ENCODE measurements at places on chromosomes 1 and 21.
A peak's percentile ranks its signal among the peaks of the same experiment; 100 is the strongest.

DNA sequence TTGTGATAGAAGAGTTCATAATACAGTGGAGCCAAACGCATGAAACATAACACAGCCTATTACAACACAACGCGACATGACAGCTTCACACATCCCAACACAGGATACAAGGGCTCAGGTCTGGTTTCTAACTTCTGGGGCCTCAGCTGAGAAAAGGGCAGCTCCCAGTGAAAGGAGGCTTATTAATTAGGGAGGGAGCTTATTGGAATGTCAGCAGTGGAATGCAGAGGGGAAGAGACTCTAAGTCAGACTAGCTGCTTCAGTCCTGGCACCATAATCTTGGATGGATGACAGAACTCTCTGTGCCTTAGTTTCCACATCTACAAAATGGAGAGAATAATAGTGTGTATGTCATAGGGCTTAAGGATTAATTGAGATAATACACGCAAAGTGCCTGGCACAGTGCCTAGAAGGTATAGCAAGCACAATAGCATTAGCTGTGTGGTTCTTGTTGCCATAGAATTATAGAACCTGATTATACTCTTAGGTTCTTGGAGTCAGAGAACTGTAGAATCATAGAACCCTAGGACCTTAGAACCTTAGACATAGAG is 22.7 kb upstream of the SLC2A1 start:
- no peak for DNase-seq

DNA sequence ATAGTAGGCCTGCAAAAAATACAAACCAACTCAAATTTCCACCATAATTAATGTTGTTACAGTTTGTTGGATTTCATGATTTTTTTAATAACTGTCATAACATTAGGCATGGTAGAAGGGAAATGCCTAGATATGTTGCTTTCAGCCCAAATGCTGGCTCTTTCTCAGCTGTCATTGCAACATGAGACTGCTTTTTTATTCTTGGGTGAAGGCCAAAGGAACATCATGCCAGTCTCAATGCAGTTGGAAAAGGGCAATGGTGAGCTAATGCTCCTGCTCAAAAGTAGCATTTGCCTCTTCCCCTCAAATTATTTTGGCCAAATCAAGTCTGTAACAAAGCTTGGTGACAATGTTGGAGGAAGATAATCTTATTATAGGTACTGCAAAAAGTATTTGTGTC is 877.7 kb upstream of the PRMT6 start:
- DNase-seq, result no peak

DNA sequence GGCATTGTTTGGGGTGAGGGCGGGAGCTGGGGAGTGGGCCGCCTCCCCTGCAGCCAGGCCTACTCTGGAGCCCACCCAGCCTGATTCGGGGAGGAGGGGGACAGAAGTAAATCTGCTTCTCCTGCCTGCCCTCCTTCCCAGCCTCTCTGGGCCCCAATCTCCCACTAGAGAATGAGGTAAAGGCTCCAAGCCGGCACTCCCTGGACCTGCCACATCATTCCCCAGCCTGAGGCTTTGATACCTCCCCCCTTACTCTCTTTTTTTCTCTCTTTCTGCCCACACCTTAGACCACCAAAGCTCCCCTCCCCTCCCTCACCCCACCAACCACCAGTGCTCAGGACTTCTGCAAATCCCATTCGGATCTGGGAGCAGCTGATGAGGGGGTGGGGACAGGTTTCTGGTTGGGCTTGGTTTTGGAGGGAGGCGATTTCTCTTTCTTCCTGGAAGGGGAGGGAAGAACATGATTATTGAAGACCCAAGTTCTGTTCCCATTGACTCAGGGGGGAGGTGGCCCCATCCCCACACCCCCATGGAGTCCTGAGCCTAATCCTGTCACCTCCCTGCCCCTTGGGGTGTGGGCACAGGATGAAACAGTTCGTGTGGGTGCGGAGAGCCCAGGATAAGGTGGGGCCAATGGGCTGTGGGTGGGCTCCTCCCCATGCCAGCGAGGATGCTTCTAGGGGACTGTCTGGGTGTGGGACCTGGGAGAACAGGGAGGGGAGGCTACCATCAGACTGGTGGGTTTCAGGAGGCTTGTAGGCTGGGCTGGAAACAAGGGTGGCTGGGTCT is 1.3 kb downstream of the MAP7D1 start:
- no peak for DNase-seq

DNA sequence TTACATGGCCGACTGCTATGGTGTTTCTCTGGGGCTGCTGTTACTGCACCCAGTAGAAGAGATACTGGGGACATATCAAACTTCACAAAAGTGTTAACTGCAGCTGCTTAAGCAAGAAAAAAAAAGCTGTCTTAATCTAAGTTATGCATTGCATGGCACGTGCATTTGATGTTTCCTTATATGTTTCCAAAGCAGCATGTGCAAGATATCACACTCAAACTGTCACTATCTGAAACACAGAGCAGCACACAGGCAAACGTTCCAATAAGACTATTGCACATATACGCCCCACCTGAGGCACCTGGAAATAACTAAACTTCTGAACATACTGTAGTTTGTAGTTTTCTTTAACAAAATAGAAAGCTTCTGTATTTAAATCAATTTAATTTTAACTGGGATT is 671.4 kb upstream of the ADGRL2 start:
- DNase-seq, result no peak

- DNase-seq, result no peak
Observed at GRCh38 chr1:192316942-192317450, at the start of gene RGS21. Gene RGS21, plus strand, starts transcription at chr1:192316992. Its CDS starts 26,045 bp downstream, at chr1:192343037.

DNA sequence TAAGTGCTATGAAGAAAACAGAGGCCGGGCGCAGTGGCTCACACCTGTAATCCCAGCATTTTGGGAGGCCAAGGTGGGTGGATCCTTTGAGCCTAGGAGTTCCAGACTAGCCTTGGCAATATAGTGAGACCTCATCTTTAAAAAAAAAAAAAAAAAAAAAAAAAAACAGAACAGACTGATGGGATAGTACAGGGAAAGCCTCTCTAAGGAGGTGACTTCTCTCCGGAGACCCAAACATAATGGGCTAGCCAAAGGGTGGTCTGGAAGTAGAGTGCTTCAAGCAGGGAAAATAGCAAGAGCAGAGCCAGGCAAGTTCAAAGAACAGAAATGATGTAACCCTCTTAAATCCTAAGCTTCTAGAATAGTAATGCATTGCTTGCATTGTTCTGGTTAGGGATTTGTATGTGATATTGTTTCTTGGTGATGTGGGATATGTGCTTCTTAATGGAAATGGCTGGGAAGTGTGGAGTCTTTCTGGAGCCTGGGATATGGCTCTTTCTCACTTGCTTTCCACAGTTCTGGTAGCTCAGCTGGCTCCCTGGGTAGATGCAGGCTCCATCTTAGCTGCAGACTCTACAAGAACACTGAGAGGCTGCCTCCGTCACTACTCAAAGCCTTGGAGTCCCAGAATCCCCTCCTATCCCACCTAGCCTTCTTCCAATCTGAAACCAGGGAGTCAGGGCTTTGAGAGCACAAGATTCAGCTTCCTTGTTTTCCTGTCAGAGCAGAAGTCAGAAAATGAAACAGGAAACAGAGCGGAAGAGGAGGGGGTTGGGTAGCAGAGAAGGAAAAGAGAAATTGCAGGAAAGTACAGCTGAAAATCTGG is 1.9 kb upstream of the PIGV start:
- no peak for DNase-seq

- no peak for DNase-seq
Observed at GRCh38 chr1:210293171-210293607, 35.5 kb upstream of the HHAT start.

DNA sequence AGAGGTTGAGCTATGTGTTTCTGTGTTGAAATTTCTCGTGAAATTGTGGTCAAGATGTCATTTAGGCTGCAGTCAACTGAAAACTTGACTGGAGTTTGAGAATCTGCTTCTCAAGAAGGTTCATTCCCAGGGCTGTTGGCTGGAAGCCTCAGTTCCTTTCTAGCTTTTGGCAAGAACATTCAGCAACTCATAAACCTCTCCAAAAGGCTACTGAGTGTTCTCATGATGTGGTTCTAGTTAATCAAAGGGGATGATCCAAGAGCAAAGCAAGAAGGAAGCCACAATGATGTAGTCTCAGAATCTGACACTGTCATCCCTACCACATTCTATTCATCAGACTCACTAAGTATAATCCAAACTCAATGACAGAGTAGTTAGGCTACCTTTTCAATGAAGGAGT is 66.6 kb downstream of the SPATA6 start:
- no peak for DNase-seq

DNA sequence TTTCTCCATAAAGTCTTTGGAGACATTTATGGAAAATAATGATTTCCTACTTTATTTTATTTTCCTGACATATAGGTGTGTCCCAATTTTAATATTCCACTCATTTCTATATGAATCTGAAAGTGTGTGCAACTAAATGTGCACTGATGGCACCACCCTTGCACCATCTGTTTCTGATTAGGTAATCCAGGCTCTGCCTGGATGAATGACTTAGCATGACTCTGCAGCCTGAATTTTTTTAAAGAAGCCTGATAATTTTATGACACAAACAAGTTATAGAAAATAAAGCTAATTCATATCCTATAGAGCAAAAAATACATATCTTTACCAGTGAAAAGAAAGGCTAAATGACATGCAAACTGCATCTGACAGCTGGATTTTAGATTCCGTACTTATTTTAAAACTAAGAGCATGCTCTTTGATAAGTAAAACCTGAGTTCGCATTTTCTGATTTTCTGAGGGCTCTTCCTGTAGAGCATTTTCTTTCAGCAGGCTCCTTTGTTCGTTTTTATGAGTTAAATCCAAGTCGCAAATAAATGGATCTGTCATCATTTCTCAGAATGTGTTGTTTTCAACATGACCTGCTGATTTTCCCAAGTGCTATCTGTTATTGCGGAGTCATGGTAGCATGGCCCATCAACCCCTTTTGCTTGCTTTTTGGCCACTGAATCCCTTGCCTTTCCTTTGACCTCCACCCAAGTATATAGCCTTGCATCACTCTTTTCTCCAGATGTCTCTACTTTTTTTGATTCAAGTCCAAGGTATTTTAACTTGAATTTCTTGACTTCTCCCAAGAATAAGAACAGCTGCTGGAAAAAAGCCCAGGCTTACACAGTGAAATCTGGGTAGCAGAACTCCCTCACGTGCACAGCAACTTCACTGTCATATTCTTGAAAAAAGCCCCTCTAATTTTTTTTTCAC is 52.8 kb upstream of the LYPLAL1 start:
- no peak for DNase-seq

DNA sequence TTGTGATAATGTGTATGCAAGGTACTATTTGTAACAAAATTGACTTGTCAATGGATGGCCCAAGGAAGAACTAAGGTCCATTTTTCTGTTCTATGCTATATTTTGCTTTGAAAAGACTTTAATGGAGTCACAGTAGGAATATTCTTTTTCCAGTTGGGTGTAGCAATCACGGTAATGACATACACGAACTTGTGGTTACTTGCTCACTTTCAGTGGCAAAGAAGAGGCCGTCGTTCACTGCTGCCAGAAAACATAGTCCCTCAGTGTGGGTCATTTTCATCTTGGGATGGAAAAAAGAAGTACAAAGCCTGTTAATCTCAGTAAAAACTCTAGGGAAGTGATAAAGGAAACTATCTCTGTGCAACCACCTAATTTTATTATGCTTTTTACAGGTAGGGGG is 47.8 kb upstream of the LAMC2 start:
- DNase-seq, result no peak

GRCh38 chr1:203167026-203167912 is 8.4 kb downstream of the MYBPH start:
- no peak for DNase-seq

- no peak for DNase-seq
Observed at GRCh38 chr1:54397090-54397591, 9.1 kb downstream of the SSBP3 start.

DNA sequence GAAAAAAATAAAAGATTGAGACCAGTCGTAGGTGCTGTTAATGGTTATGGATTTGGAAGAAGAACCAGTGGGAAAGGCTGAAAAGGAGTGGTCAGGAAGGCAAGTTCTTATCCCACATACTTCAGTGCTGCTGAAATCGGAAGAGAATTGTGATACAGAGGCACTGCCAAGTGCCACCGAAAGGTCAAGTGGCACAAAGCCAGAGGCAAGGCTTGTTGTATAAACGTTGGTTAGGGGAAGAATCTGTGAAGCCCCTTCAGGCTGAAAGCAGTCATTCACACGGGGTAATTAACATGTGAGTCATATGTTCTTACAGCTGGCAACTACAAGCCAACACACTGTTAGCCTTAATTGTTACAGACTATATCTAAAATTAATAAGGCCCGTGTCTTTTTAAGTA is 48.8 kb downstream of the ZBTB40 start:
- DNase-seq, result peak; percentile 18

DNA sequence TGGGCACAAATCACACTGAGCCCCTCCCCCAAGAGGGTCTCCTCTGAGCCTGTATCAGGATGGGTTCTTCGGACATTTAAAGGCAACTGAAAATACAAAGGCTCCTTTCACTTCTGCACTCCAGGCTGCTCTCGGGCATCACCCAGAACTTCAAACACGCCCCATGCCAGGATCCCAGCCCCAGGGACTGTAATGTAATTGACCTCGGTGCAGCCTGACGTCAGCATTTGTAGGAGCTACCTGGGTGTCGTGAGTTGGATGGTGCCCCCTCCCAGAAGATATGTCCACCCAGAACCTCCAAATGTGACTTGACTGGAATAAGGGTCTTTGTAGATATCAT is 95.2 kb downstream of the PSMG1 start:
- no peak for DNase-seq

- no peak for DNase-seq
Observed at GRCh38 chr1:11684070-11684469, 3.1 kb upstream of the MAD2L2 start.

DNA sequence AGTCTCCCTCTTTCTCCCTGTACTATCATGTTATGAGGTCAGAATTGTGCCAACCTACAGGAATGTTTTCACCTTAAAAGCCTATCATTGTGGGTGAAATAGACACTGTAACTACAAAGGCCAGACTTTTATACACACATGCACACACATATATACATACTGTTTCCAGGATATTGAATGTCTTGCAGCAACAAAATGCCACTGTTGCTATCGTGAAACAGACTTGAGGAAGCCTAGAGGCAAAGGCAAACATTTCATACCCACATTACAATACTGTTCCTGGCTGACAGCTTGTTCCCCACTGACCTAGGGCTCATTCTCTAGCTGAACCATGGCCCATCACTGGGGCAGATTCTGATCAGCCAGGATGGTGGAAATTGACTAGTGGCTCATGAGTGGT is 125.1 kb upstream of the DUSP10 start:
- no peak for DNase-seq

DNA sequence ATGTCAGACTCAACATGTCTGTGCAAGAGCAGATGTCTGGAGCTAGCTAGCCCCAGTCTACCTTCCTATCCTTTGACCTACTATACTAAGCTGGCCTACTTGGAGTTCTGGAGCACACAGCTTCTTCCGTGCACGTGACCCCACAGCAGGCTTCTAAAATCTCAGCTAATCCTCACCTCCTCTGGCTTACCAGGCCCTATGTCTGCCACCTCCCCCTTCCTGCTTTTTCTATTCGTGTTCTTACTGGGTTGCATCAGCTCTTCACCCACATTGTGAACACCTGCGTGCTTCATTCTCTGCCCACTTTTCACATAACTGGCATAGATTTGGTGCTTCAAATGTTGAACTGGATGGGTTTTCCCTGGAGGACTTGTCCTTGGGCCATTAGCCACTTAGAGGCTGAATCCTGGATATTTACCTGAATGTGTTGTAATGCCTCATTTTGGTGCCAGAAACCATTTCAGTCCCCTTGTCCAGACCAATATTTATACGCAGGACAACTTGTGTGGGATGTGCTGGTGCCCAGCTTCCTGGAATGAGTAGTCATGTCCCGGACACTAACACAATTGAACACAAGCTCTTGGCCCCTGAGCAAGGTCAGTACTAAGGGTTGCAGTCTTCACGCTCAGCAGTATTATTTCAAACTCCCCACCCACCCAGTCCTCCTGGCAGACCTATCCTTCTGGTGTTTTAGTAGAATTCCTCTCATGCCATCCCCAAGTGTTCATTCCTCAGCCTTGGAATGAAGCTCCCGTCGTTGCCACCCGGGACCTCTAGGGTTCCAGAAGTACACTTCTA is 24.0 kb downstream of the TENT5C start:
- DNase-seq, result no peak

Measured in iPS-NIHi11 (cell line).